ENCODE measurements at places on chromosomes 4 and X. TPM values are rescaled to one million over a fixed set of nuclear protein-coding genes. Genes with fewer than 3 reads are reported as not detected.

- no peak for DNase-seq
Observed at GRCh38 chr4:100317032-100317864, 127.0 kb upstream of the DDIT4L start.

SGMS2 gene
- 1.1 TPM for polyA plus RNA-seq

- no peak for DNase-seq
Observed at GRCh38 chrX:3177851-3178250, 136.6 kb downstream of the ARSF start.

DNA sequence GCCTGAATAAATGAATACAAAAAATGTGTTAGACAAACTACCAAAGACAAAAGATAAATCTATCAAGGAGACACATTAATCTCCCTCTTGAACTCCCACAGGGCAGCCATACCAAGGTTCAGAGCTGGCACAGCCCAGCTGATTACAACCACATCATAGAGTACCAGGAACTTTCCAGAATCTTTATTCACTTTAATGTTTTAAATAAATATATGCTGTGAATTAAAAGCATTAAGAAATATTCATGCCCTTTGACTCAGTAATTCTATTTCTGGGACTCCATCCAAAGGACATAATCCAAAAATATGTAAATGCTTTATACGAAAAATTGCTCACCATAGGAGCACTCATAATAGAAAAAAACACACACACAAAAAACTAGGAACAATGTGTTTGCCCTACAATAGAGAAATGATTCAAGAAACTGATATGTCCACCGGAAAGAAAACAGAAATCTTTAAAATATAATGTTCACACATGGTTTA, 126.0 kb downstream of the LDB2 start:
- DNase-seq = no peak

DNA sequence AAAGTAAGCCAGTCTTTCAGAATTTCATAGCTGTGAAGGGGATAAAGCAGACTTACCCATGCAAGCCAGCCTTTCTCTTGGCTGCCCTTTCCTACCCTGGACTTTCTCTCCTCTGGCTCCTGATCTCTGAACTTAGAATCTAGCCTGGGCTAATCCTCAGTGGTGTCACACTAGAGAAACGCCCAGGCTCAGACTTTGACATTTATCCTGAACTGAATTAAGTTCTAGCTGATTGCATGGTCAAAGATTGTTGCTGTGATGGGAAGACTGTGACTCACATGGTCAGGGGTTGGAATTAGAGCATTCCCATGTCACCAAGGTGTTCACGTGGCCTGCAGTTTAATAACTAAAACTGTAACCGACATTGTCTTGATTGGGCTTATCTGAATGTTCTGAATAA, 469.5 kb upstream of the FAT1 start:
- DNase-seq = no peak

- DNase-seq = no peak
Observed at GRCh38 chr4:26197018-26197779, 123.6 kb upstream of the RBPJ start.

DNA sequence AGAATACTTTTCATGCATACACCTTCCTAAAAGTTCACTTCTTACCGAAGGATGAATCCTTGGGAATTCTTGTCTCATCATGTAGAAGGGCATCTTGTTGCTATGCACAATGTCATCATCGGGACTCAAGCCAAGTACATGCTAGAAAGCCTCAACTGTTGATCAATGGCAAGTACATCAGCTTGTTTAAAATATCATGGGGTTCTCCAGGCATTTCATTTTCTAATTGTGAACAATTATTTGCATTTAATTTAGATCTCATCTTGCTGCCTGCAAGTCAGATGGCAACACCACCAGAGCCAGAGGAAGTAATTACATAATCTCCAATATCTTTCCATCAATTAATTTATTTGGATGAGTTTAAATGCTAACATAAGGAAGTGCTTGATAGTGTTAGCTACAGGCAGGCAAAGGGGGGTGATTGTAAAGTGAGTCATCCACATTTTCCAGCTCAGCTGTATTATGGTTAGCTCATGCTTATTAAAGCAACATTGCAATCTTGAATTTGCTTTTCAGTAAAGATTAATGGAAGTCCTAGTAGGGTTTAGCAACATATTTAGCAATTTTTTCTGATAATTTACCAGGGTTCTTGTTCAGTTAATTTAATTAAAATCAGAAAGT, 356.5 kb downstream of the CBLL2 start:
- DNase-seq = no peak

GSX2 gene
- 0.34 TPM for polyA plus RNA-seq

GLUD2 gene
- 0.21 TPM for polyA plus RNA-seq

DYNLT3 gene
- 7.6 TPM for polyA plus RNA-seq

AKAP14 gene
- polyA plus RNA-seq = 5.7 TPM

DNA sequence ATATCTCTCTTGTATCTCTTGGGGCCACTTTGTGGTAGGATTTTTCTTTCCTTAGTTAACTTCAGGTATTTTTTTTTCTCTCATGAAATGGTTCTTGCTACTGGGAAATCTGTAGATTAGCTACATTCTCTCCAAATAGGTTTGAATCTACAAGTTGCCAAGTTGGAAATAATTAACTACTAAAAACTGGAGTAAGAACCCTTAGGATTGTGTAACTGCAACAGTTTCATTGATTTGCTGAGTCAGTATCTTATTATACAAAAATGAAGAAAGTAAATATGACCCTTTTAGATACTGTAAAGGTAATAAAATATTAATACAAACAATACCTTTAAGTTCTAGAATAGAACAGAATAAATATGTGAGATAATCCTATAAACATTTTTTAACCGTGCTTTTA, 327.9 kb downstream of the CXXC4 start:
- no peak for DNase-seq

MAGT1 gene
- polyA plus RNA-seq = 23.4 TPM

DNA sequence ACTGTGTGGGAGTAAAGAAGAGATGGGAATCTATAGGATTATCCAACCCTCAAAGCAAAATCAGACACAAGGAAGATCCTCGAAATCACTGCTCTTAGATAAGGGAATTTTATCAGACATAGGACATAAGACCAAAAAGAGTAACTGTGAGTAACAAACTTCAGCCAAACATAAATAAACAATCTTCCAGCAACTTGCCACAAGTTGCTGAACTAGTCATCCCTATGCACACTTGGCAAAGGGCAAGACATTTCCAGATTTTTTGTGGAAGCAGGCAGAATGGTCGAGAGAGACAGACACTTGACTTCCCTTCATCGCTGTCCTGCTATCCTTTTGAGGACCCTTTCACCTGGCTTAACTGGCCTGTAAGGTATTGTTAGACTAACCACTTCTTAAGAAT, 89.6 kb downstream of the KCNIP4 start:
- DNase-seq = no peak

KLB gene
- 0.21 TPM for polyA plus RNA-seq

GRCh38 chr4:16503421-16504100, 277.3 kb upstream of the TAPT1 start:
- DNase-seq = no peak

MAOB gene
- 1.1 TPM for polyA plus RNA-seq

All from GM23338 (cell line).